ENCODE measurements at places on chromosomes 7 and 10.

DNA sequence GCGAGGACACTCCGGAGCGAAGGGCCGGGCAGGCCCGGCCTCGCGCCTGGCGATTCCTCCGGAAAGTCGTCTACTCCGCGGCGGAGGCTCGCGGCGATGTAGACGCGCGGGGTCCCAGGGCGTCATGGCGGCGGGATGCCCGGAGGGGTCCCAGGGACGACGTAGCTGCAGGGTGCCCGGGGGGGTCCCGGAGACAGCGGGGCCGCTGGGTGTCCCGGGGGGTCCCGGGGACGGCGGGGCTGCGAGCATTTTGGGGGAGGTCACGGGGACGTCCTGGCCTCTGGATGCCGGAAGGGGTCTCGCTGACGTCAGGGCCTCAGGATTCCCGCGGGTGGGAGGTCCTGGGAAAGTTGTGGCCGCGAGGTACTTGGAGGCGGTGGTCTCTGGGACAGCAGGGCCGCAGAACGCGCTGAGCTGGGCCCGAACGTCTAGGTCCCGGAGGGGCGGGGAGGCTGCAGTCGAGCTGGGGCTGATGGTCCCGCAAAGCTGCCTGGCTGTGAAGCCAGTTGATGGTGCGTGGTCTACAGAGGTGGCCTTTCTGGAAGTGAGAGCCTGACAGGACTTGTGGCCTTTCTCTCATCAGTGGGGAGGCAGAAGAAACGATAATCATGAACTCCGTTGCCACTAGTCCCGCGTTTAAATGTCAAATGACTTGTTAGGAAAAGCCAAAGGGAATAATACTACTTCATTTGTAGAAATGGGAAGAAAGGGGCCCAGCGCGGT is 637 bp downstream of the HSPA14 start:
- DNase-seq = peak; percentile 29

GRCh38 chr7:131279044-131279443 is 48.6 kb upstream of the MKLN1 start:
- no peak for DNase-seq

DNA sequence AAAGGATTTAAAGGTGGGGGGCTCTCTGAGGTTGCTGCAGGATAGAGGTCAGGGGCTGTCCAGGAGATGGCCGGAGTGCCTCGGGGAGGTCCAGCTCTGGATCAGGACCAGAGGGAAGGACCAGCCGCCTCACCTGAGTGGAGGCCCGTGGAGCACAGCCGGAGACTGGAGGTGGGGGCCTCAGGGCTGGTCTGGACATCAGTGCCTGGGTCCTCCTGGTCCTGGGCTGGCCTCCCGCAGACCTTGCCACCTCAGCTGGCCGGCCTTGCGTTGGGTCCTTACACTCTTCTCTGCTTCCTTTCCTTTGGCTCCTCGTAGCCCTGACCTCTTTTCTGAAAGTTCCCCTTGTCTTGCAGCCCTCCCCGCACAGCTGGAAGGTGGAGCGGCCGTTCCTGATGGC is 2.0 kb downstream of the SUN1 start:
- no peak for DNase-seq

DNA sequence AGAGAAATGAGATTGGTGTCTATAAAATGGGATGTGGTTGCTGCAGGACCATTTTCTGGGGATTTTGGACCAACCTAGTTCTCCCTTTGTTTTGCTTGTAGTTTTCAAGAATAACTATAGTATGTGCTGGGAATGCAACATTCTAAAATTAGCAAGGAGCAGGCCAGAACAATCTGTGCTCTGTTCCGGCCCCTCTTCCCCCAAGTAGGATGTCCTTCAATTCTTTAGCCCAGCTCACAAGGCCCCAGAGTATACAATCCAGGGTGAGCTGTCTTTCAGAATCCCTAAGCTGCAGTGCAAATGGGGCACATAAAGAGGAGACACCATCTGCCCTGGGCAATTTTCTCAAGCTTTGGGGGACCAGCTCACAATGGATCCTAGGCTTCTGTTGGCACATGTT is 809.1 kb downstream of the TNS3 start:
- no peak for DNase-seq

GRCh38 chr7:105277341-105277740 is 111.4 kb downstream of the SRPK2 start:
- no peak for DNase-seq

DNA sequence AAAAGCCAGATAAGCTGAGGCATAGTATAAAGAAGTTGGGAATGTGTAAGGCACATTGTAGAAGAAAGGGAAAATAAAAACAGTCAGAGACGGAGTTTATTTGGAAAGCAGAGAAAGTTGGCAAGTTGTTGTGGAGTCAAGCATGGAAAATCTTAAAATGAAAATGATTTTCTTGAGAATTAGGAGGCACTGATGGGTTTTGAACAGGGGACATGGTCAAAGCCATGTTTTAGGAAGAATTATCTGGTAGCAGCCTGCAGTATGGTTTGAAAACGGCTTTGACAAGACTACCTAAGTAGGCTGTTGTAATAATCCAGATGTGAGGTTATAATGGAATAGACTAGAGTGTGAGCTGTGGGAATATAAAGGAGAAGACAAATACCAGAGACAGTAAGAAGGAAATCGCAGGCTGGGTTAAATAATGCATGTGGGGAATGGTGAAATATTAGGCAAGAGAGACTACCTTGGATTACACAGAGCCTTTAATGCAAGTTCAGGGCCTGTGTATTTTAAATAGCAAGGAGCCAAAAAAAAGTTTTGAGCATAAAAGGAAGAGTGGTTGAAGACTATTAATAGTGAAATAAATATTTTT is 130.4 kb upstream of the MEOX2 start:
- DNase-seq = no peak

DNA sequence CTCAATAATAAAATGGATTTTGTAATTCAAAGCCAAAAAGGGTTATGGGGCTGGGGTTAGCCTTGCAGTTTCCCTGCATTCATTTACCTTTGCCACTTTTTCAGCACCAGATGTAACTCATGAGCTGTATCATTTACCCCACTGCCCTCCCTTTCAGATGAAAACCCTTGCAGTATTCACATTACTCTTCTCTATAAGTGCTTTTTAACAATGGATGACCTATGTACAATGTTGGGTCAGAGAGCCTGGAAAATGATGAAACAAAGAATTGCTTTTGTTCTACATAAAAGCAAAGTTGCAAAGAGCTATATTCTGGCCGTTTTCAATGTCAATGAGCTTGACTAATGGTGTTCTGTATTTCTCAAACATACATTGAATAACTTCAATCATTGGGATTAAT is 189.7 kb downstream of the TMEM26 start:
- no peak for DNase-seq

DNA sequence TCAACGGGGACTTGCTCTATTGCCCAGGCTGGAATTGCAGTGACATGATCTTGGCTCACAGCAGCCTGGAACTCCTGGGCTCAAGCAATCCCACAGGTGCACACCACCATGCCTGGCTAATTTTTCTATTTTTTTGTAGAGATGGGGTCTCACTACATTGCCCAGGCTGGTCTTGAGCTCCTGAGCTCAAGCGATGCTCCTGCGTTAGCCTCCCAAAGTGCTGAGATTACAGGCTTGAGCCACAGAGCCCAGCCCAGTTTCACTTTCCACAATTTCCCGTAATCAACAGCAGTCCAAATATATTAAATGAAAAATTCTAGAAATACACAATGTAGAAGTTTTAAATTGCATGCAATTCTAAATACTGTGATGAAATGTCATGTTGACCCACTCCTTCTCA is 24.0 kb downstream of the SEPTIN14 start:
- no peak for DNase-seq

- DNase-seq = no peak
Measured at GRCh38 chr7:158237672-158238335, 349.8 kb downstream of the PTPRN2 start.

DNA sequence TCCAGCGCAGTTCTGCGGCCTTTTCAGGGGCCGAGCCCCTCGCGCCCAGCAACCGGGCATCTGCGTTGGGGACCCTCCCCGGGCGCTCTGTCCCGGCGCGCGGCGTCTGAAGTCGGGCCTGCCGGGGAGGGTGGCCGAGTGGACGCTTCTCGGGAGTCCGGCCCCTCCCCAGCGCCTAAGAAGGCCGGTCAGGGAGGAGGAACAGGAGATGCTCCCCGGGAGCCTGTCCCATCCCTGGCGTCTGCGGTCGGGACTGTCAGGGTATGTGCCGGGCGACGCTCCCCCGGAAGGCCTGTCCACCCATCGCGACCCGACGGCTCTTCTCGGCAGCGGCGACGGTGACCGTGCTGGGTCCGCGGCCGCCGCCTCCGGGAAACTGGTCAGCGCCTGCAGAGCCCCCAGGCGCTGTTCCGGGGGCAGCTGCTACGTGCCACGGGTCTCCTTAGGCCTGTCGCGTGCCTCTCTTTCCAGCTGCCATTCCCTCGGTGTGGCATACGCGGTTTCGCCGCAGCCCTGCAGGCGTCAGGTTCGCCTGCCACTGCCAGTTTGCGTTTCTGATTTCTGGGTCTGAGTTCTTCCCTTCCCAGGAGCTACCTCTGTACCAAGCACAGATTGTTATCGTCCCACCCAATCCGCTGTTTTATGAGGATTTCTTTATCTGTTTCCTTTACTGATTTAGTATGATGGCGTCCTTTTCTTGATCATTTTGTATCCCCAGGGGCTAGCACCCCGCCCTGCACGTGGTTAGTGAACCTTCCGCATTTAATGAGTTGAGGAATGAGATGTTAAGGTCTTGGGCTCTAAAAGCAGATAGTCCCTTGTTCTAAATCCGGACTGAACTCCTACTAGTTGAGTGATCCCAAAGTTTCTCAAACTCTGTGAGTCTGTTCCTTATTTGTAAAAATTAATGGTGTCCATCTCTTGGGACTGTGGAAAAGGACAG is 782 bp downstream of the IFIT5 start:
- DNase-seq = peak; percentile 46

GRCh38 chr10:63614371-63614891 is 93.2 kb downstream of the REEP3 start:
- DNase-seq = no peak

DNA sequence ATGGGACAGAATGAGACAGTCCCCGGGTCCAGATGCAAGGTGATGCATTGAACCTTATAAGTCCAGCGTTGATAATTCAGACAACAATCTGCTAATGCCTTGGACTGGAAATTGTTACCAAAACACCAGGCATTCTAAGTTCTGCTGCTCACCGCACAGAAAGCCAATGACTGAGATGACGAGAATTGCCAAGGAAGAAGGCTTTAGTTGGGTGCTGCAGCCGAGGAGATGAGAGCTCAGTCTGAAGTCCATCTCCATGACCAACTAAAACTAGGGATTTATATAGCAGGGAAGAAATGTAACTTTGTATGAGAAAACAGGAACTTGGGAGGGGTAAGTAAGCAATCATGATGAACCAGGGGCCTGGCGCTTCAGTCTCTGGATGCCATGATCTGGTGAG is 68.7 kb downstream of the PRKCQ start:
- no peak for DNase-seq

GRCh38 chr7:1889556-1890181 is 219.6 kb downstream of the ELFN1 start:
- no peak for DNase-seq

DNA sequence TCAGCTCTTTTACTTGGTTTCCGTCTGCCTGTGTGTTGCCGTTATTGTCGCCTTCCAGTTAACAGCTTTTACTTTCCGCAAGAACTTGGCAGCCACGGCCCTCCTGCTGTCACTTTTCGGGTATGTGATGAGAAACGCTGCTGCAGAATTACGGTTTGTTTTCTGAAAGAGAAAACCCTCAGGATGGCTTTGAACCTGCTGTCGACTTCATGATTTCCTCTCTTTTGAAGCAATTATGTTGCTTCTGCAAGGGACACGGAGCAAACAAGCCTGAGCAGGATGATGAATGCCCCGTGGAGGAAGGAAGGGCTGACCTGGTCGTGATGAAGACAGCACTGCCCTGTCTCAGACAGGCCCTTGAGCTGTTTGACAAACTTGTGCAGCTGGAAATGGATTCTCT is 339.8 kb downstream of the ABCA13 start:
- DNase-seq = no peak

- DNase-seq = no peak
Measured at GRCh38 chr7:90192876-90193750, 18.4 kb upstream of the STEAP2 start.

DNA sequence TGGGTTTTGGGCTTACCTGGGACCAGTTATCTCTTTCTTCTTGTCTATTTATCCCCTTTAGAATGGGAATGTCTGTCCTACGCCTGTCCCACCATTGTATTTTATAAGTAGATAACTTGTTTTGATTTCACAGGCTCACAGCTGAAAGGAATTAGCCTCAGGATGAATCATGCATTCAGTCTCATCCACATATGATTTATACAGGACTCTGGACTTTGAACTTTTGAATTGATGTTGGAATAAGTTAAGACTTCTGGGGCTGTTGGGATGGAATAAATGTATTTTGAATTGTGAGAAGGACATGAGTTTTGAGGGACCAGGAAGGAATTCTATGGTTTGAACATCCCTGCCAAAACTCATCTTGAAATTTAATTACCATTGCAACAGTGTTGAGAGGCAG is 112.6 kb downstream of the AMPH start:
- no peak for DNase-seq

All from CD4-positive, alpha-beta T cell treated with Interleukin-12 subunit alpha and Interleukin-12 subunit beta, for 1 hour (primary cell).